ENCODE measurements at places on chromosomes 2 and 18.

DNA sequence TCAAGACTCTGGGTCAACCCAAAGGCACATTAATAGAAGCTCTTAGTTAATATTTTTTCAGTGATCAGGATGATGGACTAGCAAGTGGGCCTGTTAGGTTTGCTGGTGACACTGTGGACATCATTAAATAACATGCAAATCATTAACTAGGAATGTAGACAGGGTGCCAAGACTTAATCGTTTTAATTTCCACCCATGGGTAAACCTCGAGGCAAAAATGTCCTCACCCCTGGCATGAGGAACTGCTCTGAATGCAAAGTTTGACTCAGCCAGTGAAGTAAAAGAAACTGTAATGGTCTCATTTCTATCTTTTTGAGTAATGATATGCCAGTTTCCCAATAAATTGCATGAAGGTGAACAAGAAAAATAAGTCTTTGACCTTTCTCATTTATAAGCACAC is 152.6 kb upstream of the MEX3C start:
- no peak overlapping the region for H3K4me3 ChIP-seq
- H3K27me3 ChIP-seq: peaks cover 3% of the 10 kb centered on the region
- no peak overlapping the region for H3K27ac ChIP-seq
- no peak for DNase-seq

- peaks cover 18% of the 10 kb centered on the region for H3K36me3 ChIP-seq
- H3K4me3 ChIP-seq: no peak overlapping the region
- no peak overlapping the region for H3K27ac ChIP-seq
- H3K27me3 ChIP-seq: no peaks in the 10 kb centered on the region
Observed at GRCh38 chr18:70036168-70036567, 88.5 kb upstream of the CD226 start.

DNA sequence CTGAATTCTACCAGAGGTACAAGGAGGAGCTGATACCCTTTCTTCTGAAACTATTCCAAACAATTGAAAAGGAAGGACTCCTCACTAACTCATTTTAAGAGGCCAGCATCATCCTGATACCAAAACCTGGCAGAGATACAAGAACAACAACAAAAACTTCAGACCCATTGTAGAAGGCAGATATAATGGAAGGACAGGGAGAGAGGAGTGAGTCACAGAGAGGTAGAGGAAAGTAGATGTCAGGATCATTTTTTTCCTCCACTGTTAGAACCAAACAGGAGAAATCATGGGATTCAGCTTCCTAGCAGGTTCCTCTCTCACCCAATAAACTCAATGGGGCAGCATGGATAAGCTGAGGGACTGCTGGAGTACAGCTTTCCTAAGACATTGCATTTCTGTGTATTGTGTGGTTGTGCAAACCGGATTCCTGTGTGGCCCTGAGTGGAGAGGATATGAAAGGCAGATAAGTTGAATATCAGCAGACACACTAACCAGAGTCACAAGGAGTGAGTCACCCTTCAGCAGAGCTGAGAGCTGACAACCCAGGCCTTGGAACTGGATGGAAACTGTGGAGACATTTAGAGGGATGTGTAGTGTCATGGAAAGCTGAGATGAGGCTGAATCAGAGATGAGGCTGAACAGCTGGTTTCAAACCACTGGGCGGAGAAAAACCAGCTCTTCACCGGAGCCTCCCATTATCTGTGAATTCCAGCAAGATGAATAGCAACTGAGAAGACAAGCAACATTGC is 60.9 kb upstream of the MMADHC start:
- no peaks in the 10 kb centered on the region for H3K36me3 ChIP-seq
- no peaks in the 10 kb centered on the region for H3K4me1 ChIP-seq
- H3K4me3 ChIP-seq: no peak overlapping the region
- H3K27me3 ChIP-seq: no peaks in the 10 kb centered on the region

DNA sequence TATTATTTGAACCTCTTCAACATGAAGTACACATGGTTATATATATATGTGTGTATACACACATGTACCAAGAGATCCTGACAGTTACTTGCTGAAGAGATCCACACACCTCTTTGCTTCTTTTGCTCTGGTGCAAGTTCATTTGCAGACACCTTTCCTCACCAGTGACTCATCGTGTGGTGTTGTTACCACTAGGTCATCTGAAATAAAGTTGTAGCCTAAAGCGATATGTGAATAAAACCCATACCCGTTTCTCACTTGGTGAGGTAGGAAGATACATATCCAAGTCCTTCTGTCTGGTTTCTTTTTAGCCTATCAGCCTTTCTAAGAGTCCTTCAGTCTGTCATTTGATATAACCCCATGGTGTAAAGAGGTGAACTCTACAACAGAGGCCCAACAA is 379.4 kb upstream of the RAB12 start:
- no peak overlapping the region for H3K27ac ChIP-seq
- H3K27me3 ChIP-seq: no peaks in the 10 kb centered on the region
- DNase-seq: no peak
- no peaks in the 10 kb centered on the region for H3K36me3 ChIP-seq
- no peak overlapping the region for H3K4me3 ChIP-seq

GRCh38 chr2:27723372-27724144 is 48.0 kb upstream of the MRPL33 start:
- no peak overlapping the region for H3K27ac ChIP-seq
- H3K36me3 ChIP-seq: no peaks in the 10 kb centered on the region
- no peaks in the 10 kb centered on the region for H3K27me3 ChIP-seq
- DNase-seq: peak; percentile 38

DNA sequence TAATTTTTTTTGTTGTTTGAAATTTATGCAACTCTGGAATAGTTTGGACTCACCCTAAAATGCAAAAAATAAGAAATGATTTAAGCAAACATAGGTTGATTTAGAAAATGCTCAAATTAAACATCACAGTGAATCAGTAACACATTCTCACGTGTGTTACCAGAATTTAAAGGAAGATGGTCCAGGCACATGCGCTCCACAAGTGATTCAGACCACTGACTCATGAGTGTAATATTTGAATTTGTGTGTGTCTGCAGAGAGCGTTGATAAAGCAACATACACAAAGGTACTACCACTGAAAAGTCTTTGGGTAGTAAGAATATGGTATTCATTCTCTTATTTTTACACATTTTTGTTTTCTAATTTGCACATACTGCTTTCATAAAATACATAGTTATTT is 7.9 kb downstream of the SS18 start:
- no peaks in the 10 kb centered on the region for H3K27me3 ChIP-seq
- H3K4me3 ChIP-seq: no peak overlapping the region
- H3K27ac ChIP-seq: no peak overlapping the region
- H3K36me3 ChIP-seq: peaks cover 47% of the 10 kb centered on the region

- H3K27ac ChIP-seq: no peak overlapping the region
- H3K27me3 ChIP-seq: peaks cover 4% of the 10 kb centered on the region
- no peak for DNase-seq
Observed at GRCh38 chr2:176892676-176893226, 319.8 kb upstream of the HNRNPA3 start.

DNA sequence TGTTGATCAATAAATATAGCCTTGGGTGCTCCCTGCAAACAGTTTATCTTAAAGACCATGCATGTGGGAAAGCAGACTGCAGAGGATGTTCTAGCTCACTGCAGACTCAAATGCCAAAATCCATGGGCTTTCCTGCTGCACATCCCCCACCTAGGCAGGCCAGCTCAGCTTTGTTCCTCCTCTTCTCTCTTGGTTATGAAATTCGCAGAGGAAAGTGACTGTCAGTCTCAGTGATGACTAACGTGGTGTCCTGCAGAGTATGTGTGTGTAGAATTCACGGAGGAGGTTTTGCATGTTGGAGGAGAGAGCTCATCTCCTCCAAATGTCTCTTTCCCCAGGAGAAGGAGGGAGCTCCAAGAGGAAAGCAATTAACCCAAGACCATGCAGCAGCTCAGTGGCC is 21.4 kb upstream of the KCNS3 start:
- no peak overlapping the region for H3K4me3 ChIP-seq
- no peak for DNase-seq
- H3K27me3 ChIP-seq: peaks cover 7% of the 10 kb centered on the region
- H3K36me3 ChIP-seq: no peaks in the 10 kb centered on the region

- H3K27ac ChIP-seq: no peak overlapping the region
- H3K4me3 ChIP-seq: no peak overlapping the region
- no peak for DNase-seq
Observed at GRCh38 chr18:37507239-37507638, 58.4 kb downstream of the CELF4 start.

- peaks cover 22% of the 10 kb centered on the region for H3K27me3 ChIP-seq
- no peak for DNase-seq
- no peak overlapping the region for H3K27ac ChIP-seq
- H3K4me1 ChIP-seq: peaks cover 22% of the 10 kb centered on the region
Observed at GRCh38 chr18:9711361-9712129, 3.4 kb downstream of the RAB31 start.

DNA sequence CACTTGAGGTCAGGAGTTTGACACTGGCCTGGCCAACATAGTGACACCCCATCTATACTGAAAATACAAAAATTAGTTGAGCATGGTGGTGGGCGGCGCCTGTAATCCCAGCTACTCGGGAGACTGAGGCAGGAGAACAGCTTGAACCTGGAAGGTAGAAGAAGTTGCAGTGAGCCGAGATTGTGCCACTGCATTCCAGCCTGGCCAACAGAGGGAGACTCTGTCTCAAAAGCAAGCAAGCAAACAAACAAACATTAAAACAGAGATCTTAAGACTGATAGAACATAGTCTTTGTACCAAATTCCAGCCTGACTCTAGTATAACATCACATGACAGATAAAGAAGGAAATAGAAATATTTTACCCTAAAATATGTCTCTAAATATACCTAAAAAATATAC is 168.1 kb downstream of the PTPRM start:
- DNase-seq: no peak
- no peaks in the 10 kb centered on the region for H3K36me3 ChIP-seq
- no peak overlapping the region for H3K27ac ChIP-seq
- no peak overlapping the region for H3K4me3 ChIP-seq

GRCh38 chr2:102251042-102251848 is 60.1 kb upstream of the IL1RL1 start:
- H3K4me1 ChIP-seq: peaks cover 22% of the 10 kb centered on the region
- no peak overlapping the region for H3K27ac ChIP-seq
- H3K27me3 ChIP-seq: no peaks in the 10 kb centered on the region

DNA sequence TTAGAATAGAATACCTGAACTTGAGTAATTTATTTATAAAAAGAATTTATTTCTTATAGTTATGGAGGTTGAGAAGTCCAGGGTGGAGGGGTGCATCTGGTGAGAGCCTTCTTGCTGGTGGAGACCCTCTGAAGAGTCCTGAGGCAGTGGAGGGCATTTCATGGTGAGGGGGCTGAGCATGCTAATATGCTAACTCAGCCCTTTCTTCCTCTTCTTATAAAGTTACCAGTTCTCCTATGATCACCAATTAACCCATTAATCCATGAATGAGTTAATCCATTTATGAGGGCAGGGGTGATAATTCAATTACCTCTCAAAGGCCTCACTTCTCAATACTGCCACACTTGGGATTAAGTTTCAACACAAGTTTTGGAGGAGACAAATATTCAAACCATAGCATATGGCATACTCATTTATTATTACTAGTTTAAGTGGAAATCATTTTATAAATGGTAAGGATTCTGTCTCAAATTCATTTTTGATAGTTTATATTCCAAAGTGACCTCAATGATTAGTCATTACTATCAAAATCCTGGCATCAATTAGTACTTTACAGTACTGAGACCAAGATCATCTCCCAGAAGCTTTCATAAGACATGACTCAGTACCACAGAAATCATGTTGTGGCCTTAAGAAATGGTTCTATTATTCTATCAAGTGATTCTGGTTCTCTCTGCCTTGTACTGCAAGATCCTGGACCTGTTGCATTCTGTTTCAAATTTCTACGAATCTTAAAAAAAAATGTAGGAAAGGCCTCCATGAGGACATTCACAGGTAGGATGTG is 5.5 kb downstream of the ZNF396 start:
- H3K4me1 ChIP-seq: peaks cover 5% of the 10 kb centered on the region
- H3K36me3 ChIP-seq: no peaks in the 10 kb centered on the region
- H3K27ac ChIP-seq: no peak overlapping the region
- H3K4me3 ChIP-seq: no peak overlapping the region

- H3K27me3 ChIP-seq: no peaks in the 10 kb centered on the region
- no peaks in the 10 kb centered on the region for H3K36me3 ChIP-seq
- H3K4me1 ChIP-seq: peaks cover 3% of the 10 kb centered on the region
- H3K4me3 ChIP-seq: no peak overlapping the region
- no peak overlapping the region for H3K27ac ChIP-seq
Observed at GRCh38 chr18:59821983-59822382, 77.8 kb upstream of the PMAIP1 start.

DNA sequence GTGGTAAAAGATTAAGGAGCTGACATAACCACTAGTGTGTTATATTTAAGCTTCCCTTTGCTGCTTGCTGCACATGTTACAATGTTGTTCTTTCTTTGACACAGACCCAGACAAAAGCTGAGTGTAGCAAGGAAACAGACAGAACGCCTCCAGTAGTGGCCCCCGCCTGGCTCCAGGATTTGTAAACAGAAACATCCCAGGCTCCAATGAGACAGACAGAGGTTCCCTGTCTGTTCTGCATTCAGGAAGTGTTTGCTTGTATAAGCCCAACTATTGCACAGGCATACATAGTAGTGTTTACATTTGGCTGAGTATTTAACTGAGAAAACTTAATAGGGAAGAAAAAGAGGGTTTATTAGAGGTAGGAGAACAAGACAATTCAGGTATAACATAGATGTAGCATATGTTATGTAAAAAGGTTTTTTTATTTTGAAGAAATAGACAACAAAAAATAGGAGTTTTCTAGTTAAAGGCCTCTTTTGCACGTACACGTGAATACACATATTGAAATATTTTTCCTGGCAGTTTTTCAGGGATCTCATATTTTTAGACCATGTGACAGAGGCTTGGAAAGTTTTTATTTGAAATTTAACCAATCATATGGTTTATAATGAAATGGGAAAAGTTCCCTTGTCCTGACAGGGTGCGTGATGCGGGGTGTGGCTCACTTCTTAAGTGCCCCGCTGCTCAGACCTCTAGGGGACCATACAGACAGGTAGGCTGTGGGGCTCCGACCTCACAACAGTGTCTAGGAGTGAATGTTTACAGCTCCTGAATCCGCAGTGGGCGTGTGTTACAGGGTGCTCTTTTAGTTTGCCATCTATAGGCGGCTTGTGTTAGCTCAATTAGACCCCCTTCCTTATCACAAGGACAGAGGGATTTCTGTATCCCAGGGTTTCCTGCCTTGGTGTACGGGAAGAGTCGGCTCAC is 118.4 kb downstream of the BMPR2 start:
- H3K27ac ChIP-seq: no peak overlapping the region
- H3K4me1 ChIP-seq: no peaks in the 10 kb centered on the region
- H3K27me3 ChIP-seq: no peaks in the 10 kb centered on the region
